ENCODE measurements at places on chromosomes 4 and X.

DNA sequence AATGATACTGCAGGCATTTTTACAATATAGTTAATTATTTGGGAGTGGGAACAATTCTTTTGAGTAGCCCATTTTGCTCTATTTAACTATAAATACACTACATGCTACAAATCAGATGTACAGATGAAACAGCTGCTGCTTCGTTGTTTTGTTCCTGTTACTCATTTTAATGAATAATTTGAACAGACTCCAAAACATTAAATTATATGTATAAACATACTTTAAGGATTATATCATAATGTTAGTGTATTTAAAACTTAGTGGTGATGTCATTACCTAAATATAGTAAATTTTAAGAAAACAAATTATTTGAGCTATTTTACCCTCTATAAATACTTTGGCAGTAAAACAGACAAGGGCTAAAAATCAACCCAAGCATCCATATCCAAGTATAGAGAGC lies 60.7 kb downstream of the GAB1 start:
- DNase-seq = no peak

DNA sequence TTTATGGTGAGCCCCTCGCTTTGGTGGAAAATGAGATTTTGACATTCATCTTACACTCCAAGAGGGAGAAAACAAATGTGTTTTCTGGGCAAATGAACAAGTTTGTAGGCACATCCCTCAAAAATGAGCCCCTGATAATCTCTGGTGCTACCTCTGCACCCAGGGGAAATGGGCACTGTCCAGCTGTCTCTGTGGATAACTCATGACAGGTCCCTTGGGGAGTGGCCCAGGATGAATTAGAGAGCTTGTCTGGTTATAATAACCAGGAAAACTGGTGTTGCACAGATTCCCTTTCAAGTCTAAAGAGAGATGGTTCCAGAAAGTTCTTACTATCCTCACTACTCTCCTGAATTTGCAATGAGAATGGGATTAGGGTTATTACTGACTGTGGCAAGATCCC lies 7.5 kb downstream of the RASL11B start:
- DNase-seq = no peak

- DNase-seq = no peak
Observed at GRCh38 chrX:63475200-63475599, 124.1 kb upstream of the SPIN4 start.

- no peak for DNase-seq
Observed at GRCh38 chr4:51885363-51885762, 42.4 kb downstream of the DCUN1D4 start.

DNA sequence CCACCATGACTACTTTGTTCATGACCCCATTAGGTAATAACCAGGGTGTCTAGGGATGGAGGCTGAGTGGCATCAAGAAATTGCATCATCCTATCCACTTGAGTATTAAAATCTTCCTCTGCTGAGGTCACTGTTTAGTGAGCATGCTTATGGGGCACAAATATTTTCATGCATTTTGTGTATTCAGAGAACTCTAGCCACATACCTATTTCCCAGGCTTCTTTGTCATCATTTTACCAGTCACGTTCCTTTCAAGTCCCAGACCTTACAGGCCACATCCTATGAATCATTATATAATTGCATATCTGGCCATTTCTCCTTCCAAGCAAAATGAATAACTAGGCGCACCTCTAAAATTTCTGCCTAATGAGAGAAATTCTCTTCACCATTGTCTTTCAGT lies 1882.9 kb upstream of the AGA start:
- DNase-seq = no peak
